Fibroblast of mammary gland (primary cell): ENCODE measurements at places on chromosomes 6 and 20.

DNA sequence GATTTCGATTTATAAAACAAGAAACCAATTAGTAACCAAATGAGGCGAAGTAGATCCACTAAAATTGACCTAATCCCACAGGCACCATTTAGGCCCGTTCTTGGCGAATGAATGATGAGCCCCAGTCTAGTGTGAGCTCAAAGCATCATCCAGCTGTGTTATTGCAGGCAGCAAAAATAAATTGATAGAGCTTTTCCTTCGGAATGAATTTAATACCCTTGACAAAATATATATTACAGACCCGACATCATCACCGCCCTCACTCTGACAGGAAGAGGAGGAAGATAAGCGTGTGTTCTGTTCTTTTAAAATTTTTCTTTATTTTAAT lies 7.8 kb downstream of the SIM1 start:
- DNase-seq: no peak

GRCh38 chr6:117303323-117303722 lies 38.0 kb downstream of the VGLL2 start:
- no peak for DNase-seq

- DNase-seq: peak; percentile 82
Observed at GRCh38 chr20:51661609-51662178, 106.5 kb downstream of the ATP9A start.

DNA sequence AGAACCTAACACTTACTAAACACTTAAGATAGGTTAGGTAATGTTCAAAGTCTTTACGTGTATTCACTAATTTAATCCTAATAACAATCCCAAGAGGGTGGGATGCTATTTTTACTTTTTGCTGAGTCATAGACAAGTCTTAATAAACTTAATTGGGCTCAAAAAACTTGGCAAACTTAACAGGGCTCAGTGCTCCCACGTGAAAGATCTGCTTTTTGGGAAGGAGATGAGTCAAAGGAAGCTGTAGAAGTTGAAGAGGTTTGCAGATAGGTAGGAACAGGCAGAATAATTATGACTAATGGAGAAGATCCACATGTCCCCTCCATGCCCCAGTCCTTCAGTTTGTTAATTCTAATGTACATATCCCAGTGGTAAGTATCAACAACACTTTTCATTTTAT lies 44.5 kb upstream of the STMND1 start:
- peak; percentile 63 for DNase-seq

DNA sequence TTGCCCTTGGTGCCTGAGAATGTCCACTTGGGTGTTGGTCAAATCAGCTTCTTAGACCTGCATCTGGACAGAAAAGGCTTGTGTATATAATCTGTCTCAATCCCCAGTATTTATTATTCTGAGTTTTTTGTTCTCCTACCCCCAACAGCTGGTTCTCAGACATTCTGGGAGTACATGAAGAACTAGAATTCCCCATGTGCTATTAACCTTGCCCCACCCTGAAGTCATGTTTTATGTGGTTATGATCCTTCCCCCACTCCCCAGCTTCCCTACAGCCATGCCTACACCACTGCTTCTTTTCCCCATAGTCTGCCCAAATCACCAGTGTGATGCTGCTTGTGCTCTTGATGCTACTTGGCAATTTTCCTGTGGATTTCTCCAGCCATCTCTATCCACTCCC lies 157.0 kb downstream of the ADAT2 start:
- DNase-seq: peak; percentile 14

- peak; percentile 36 for DNase-seq
Observed at GRCh38 chr20:805713-806112, 27.8 kb upstream of the FAM110A start.

- DNase-seq: no peak
Observed at GRCh38 chr6:118905851-118906250, 11.9 kb downstream of the ASF1A start.

GRCh38 chr6:33251395-33252012 lies 20.2 kb downstream of the VPS52 start:
- DNase-seq: peak; percentile 40

DNA sequence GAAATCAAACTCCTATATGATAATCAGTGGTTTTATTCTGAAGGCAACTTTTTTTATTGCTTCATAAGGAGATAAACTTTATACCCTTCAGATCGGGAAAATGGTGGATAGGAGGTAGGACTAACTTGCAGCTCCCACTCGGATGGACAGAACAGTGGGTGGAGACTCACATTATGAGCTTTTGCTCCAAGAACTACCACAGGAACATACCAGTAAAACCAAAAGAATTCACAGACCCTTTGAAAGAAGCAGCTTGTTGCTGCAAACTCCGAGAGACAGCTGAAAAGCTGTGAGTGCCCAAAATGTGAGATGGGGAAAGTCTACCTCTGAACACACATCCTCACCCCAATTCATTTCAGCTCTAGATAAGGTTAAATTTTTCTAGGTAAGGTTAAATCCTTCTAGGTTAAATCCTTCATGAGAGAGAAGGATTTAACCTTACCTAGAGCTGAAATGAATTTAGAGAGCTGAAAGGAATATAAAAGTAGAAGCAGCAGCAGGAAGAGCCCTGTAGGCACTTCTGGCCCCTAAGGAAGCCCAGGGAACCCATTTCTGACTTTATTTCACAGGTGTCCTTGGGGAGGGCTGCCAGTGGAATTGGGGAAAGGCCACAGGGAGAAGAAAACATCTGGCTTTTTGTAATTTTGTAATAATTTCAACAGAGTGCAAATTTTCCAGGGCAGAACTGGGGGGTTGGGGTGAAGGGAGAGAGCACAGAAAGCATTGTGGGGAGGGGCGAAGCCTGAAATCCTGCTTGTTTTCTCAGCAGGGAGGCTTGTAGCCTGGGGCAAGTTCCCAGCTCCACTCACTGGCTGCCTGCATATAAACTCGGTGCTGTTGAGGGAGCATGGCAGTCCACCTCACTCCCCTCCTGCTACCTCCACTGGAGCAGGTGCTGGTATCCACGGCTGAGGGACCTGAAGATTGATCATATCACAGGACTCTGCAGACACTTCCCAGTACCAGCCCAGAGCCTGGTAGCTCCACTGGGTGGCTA lies 65.9 kb upstream of the HCRTR2 start:
- no peak for DNase-seq

DNA sequence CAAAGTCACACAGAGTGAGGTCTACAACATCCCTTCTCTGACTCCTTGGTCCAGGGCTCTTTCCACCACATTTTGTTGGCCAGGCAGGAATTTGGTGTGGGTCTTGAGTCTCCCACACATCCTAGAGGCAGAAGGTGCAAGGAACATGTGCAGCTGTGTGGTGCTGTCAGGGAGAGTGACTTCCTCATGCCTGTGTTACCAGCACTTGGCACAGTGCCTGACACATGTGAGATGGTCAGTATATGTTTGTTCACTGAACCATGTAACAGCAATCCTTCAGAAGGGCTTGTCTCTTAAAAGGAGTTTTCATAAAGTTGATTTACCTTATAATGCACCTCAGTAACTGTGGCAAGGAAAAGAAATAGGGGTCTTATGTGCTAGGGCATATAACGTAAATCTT lies 168.5 kb downstream of the CDC5L start:
- DNase-seq: no peak

- peak; percentile 55 for DNase-seq
Observed at GRCh38 chr6:166027761-166028160, 139.9 kb downstream of the TBXT start.

DNA sequence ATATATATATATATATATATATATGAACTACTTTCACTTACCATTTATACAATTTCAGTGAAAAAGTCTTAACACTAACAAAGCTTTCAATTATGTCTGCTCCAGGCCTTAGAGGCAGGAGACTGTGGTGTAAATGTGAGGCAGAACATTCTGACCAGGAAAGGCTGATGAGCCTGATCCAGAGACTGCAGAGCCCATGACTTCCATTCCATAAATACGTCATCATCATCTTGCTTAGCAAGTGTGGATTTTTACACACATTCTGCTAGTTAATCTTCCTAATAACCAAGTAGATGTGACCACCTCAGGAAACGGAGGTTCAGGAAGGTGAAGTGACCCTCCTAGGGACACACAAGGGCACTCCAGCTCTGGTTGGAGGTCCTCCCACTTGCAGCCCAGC lies 14.9 kb downstream of the TRERF1 start:
- DNase-seq: no peak

- no peak for DNase-seq
Observed at GRCh38 chr20:58053391-58054055, 174.9 kb downstream of the ANKRD60 start.

DNA sequence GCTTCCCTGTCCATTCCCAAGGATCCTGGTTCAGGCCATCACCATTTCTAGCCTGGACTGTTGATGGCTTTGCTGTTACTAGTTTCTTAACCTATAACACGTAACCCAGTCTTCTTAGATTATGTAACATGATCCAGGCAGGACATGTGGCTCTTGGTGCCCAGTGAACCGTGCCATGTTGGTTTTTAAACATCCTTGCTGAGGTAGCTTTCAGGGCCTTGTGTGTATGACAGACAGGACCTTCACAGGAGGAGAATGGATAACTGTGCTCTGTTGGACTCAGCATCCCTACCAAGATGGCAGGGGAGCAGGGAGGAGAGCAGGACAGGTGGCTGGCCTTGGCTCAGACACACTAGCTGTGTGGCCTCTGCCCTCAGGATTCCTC lies 46.8 kb downstream of the PANK2 start:
- no peak for DNase-seq

DNA sequence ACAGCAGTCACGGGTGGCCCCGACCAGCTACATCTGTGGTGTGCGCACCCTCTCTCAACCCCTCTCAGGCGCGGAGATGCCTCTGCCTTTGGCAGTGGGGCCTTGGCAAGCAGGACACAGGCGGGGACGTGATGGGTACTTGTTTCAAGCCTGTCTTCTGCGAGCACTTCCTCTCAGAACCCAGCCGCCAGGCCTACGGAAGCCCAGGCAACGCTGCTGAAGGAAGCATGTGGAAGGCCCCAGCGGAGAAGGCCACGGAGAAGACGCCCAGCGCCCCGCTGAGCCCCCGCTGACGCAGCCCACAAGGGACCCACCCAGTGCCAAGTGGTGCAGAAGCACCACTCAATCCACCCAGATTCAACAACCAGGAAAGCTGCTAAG lies 13.0 kb downstream of the SERPINB6 start:
- no peak for DNase-seq

GRCh38 chr6:21438986-21439352 lies 154.6 kb upstream of the SOX4 start:
- DNase-seq: peak; percentile 19

DNA sequence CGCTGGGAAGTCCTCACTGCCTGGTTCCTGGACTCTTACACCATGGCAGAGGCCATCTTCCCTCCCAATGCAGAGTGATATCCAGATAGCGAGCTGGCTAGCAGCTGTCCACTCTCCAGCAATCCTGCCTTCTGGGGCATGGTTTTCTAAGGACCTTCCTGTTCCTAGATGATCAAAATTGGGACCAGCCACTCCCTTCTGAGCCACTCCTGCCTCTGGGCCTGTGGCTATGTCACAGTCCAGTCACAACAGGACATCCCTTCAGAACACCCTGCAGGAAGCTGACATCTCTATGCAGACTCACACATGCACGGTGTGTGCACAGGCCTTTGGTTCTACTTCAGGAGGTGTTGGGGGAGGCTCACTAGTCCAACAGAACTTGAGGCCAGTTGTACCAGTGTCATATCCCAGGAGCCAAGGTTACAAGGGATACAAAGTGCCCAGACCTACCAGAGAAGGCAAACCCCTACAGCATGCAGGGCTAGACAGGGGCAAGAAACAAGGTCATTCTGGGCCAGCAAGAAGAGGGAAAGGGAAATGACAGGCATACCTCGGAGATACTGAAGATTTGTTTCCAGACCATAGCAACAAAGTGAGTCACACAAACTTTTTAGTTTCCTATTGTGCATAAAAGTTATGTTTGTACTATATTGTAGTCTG lies 2.7 kb upstream of the MCCD1 start:
- DNase-seq: no peak

- DNase-seq: no peak
Observed at GRCh38 chr6:23524548-23524947, 601.5 kb upstream of the NRSN1 start.

DNA sequence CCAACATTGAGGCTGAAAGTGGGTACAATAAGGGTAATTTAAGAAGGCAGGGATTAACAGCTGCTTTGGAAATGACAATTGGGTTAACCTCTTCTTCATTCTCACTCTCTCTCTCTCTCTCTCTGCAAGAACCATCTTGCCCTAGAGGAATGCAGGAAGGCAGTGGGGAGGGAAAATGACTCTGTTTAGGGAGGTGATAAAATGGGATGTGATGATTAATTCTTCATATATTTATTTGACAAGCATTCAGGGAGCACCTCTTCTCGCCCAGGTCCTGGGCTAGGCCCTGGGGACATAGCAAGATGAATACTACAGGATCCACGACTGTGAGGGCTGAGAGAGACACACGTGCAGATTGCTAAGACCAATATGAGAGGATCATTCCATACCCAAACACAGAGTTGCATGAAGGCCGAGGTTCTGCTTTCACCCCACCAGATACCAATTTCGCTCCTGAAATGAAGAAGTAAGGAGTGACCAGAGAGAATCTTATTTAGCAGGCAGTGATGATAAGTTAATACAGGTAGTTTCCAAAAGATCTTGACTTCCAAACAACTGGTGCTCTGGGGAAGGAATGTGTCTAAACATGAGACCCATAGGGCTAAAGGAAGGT lies 13.3 kb upstream of the PTPN1 start:
- DNase-seq: no peak

DNA sequence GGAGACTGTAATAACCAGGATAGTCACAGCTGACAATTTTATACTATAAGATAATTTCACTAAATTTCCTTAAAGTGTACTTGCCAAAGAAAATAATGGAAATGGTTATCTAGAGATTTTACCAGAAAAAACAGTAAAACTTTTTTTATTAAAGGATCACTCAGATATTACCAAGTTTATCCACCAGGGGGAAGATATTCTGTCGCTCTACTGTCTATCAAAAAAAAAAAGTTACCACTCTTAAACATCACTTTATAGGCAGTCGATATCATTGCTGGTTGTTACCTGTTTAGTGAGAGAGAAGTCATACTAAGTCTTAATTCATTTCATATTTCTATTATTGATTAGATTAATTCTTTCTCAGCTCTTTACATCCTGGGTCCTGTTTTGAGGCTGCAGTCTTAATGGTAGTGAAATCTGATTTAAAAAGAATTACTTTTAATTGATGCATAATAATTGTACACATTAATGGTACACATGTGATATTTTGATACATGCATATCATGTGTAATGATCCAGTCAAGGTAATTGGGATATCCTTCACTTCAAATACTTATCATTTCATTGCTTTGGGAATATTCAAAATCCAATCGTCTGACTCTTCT lies 18.9 kb downstream of the L3MBTL3 start:
- DNase-seq: peak; percentile 21

DNA sequence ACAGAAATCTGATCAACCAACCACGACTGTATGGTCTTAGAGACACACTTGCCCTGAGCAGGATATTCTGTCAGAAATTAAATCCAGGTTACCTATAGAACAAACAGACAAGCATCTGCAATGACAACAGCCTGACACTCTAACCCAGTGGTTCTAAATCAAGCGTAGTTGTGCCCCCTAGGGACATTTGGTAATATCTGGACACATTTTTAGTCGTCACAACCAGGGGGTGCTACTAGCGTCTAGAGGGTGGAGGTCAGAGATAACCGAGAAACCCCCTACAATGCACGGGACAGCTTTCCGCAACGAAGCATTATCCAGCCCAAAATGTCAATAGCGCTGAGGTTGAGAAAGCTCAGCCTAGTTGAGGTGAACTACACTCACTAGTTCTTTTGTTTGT lies 32.3 kb downstream of the ID4 start:
- no peak for DNase-seq

GRCh38 chr6:27650620-27651370 lies 177.9 kb upstream of the ZNF184 start:
- DNase-seq: peak; percentile 79

- DNase-seq: peak; percentile 80
Observed at GRCh38 chr6:90351696-90352095, 55.1 kb upstream of the BACH2 start.
